Stimulated activated CD4-positive, alpha-beta T cell treated with anti-CD3 and anti-CD28 coated beads, Interleukin-1b, Interleukin-23, amount 100 ng/mL, for 48 hours (primary cell): ENCODE measurements at places on chromosomes 12 and 14.

DNA sequence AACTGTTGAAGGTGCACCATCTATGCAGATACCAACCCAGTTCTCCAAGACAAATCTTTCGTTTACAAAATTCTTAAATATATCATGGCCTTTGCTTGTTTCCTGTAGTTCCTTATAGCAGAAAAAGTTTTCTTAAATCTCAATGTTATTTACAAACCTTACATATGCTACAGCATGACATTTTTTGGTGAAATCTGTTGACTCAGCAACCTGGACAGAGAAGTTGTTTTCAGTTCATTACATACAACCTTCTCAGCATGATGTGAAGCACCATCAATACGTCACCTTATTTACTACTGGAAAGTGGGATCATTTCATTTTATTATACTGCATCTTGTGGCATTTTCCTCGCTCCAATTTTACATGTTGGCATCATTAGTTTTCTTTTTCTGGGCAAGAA, 231.9 kb downstream of the SLC16A7 start:
- DNase-seq: no peak

DNA sequence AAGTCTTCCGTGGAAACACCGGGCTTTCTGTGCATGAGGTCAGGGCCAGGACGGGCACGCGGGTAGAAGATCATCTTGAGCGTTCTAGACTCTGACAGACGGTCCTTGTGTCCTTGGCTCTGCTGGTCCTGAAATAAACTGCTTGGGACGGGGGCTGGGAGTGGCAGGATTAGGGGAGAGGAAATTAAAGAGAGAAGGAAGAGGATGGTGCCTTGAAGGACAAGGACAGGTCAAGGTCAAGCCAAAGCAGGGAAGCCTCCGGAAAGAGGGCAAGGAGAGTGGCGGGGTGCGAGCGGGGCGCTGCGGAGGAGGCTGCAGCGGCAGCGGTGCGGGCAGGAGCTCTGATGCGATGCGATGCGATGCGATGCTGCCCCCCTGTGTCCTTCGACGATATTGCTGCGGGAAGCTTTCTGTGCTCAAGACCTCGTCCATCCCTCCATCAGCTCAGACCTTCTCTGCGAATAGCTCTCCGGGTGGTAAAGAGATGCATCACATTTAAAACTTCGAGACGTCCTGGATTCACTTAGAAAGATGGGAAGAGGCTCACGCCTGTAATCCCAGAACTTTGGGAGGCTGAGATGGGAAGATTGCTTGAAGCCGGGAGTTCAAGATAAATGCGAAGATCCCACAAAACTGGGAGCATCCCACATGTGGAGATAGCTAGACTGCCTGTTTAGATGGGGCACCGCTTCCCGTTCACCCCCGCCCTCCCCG, 110.1 kb upstream of the TMEM132D start:
- peak; percentile 36 for DNase-seq

DNA sequence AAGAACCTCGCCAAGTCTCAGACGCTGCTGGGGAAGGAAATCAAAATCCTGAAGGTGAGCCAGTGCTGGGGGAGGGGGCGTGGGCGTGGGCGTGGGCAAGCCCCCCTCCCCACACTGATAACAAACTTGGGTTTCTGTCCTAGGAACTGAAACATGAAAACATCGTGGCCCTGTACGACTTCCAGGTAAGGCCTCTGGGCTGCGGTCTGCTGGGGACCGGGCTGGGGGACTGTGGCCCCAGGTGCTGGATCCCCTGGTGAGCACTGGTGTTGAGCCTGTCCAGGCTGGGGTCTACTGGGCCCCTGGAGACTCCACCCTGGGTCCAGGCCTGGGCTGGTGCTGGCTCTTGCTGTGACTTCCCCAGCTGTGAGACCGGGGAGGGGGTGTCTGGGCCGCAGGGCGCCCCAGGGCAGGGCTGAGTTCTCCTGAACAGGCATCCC, 1.2 kb downstream of the ULK1 start:
- DNase-seq: no peak

DNA sequence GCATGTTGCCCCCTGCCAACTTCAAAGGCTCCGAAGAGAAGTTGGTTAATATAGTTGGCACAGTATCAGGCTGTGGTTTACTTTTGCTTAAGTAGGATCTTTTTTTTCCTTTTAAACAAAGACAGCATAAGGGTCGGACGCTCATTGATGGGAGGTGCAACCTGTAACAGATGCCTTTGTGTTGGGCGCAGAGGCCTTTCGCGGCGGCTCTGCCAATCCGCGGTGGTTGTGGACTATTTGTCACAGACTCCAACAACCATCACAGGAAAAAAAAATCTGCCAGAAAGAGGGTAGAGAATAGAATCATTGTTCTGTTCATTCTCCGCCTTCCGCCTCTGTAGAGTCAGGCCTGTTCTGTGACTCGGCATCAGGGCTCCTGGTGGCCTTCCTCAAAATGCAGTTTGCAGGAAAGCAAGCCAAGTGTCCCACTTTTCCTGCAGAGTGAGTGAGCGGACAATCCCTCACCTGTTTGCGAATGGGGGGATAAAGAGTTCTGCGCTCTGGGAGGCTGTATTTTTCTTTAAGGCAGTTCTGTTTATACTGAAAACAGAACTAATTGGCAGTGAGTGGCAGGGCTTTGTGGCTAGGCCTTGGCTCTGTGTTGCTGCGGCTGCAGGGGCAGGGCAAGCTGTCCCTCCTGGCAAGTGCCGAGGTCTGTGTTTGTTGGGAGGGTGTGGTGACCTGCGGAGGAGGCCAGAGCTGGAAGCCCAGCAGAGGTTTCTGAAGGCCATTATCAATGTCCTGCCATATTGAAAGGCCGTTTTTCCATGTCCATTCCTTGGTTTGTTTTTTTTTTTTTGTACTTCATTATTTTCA, 83.0 kb upstream of the PIWIL1 start:
- DNase-seq: no peak

DNA sequence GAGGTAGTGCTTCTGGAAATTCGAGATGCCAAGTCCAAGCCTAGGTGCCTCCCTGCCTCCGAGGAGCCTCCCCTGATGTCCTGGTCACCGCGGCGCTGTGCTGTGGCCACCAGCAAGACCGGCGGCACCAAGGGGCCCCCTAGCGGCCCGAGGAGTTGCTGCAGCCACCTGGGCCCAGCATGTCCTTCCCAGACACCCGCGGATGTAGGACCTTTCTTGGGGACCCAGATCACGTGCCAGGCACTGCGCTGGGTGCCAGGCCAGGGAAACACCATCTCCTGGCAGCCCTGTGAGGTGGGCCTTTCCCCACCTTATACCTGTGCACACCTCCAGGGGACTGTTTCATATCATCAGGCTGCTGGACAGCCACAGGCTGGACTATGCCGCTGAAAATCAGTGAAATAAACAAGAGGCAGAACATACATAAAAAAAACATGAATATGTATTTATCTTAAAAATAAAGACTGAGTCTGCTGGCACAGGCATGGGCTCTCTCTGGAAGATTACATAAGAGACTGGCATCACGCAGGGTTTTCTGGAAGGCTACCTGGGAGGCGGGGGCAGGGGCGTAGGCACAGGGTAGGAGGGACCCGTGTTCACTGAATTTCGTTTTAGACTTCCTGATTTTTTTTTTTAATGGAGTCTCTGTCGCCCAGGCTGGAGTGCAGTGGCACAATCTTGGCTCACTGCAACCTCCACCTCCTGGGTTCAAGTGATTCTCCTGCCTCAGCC, 15.9 kb upstream of the HHIPL1 start:
- DNase-seq: peak; percentile 69

DNA sequence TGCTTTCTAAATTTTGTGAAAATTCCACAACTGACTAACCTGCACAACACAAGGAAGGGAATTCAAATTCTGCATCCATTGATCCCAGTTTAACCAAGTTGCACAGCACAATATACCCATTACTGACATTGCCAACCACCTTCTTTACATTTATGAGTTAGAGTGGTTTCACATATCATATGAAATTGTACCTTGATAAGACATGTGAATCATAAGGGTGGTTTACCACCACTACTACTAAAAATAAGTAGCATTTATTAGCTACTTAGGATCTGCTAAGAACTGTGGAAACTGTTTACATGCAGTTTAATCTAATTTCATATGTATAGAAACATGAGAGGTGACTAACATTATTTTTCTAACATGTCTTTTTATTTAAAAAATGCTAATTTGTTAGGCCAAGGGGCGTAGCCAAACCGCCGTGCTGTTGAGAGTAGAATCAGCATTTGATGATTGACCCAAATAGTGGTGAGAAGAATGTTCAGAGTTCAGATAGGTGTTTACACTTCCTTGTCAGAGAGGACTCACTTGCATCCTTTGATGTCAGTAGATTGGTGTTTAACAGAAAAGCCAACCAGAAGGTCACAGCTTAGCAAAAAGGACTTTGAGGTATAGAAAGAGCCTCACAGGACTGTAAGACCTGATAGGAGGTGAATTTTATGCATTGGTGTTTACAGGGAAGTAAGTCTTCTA, 56.2 kb downstream of the LRFN5 start:
- no peak for DNase-seq

GRCh38 chr14:72515779-72516770, 377.8 kb downstream of the DPF3 start:
- no peak for DNase-seq

GRCh38 chr14:90720832-90721231, 95.4 kb downstream of the TTC7B start:
- no peak for DNase-seq

- DNase-seq: no peak
These were observed 33.7 kb upstream of the ACSS3 start for GRCh38 chr12:81043979-81044740.

DNA sequence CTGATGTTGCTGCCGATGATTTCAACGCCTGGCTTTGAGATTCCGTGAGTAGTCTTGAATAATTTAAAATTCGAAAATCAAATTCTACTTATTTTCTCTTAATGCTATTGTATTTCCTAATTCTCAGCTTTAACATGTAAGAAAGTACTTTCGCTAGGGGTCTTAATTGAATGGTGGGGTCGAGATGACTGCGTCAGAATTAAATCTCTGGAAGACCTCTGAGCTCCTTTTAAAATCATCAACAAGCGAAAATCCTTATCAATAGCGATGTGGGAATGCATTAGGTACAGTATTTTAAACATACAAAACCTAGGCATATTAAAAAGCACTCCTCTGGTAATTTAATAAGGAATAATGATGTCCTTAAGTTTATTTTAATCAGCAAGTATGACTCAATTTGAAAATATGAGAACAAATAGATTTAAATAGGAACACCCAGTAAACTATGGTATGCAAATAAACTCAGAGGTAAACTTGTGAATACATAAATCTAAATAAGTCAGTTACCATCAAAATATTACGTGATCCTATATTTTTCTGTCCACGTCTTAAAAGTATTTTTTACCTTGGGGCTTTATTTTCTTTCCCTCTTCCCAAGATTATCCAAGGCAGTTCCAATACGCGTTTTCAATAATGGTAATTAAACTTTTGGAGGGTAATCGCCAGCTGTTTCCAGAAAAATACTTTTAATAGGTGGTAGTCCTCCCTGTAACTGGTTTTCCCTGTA, 1.4 kb downstream of the FOXA1 start:
- DNase-seq: no peak

DNA sequence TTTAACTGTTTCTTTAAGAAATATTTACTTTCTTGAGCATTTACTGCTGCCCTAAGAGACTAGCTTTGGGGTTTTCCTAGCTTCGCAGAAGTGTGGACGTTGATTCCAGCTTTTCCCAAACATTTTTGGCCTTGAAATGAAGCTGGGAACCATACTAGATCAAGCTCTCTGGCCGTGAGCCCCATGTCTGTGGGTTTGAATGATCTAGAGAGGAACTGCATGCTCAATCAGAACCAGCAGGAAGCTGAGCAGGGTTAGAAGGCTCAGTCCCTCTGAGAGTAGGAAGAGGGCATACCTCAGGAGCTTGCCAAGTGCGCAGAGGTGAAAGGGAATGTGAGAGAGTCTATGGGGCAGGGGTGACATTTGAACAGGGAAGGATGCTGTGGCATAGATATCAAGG, 292.1 kb downstream of the CACNA1C start:
- no peak for DNase-seq

DNA sequence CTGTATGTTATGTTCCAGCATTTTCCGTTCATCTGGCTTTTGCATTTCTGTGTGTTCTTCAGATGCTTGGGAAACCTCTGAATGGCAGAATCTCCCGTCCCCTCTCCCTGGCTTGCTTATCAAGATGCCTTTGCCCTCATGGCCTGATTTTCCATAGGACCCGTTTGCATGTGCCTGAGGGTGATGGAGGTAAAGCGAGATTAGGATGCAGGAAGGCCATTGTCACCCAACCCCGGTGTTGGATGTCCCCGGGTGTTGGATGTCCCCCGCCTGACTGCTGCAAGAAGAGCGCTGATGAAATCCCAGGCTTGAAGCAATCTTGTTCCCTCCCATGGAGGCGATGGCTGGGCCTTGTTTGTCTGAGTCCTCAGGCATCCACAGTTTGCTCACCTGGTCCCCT, 9.6 kb downstream of the BRI3BP start:
- DNase-seq: no peak

DNA sequence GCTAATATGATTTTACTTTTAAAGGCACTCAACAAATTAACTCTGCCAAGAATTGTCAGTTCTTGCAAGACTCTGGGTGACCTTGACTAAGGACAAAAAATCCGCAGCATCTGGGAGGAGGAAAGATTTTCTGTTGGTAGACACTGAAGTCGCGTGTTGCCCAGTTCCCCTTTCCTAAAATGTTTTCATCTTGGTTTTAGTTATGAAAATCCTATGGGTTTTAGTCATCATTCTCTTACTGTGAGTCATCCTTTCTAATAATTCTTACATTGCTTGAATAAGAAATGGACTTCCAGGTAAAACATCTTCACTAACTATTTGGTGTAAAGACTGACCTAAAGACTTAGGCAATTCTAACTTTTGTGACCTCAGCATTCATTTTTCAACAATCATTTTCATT, 9.1 kb downstream of the GSG1 start:
- no peak for DNase-seq

DNA sequence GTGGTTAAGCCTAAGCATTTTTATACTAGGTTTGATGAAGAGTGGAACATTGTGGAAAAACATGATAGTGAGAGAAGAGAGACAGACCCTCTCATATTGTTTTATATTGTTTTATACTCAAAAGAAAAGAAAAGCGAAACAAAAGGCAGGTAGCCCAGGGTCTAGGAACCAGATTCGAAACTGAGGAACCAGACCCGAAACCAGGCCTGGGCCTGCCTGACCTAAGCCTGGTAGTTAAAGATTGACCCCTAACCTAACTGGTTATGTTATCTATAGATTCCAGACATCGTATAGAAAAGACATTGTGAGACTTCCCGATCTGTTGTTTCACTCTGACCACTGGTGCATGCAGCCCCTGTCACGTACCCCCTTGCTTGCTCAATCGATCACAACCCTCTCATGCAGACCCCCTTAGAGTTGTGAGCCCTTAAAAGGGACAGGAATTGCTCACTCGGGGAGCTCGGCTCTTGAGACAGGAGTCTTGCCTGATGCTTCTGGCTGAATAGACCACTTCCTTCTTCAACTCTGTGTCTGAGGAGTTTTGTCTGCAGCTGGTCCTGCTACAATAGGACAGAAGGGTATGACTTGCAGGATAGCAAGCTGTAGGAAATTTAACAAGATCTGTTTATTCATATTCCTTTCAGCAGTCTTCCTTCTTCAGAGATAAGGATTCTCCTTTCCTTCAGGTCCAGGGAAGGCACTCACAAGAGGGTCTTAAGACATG, 147.1 kb upstream of the PLEKHA5 start:
- no peak for DNase-seq

- no peak for DNase-seq
These were observed 29.2 kb downstream of the ATF7 start for GRCh38 chr12:53596920-53597363.
